ENCODE measurements at places on chromosomes 7 and 10.
A peak's percentile ranks its signal among the peaks of the same experiment; 100 is the strongest.

GRCh38 chr10:112838784-112839481 lies 111.1 kb upstream of the TCF7L2 start:
- no peak for DNase-seq

DNA sequence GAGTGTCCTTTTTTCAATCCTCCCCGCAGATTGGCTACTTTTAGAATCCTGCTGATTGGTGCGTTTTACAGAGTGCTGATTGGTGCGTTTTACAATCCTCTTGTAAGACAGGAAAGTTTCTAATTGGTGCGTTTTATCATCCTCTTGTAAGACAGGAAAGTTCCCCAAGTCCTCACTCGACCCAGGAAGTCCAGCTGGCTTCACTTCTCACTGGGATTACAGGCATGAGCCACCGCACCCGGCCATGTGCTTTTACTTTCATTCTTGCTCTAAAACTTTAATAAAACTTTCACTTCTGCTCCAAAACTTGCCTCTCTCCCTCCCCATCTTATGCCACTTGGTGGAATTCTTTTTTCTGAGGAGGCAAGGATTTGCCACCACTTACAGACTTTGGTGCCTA lies 17.0 kb upstream of the WAPL start:
- no peak for DNase-seq

DNA sequence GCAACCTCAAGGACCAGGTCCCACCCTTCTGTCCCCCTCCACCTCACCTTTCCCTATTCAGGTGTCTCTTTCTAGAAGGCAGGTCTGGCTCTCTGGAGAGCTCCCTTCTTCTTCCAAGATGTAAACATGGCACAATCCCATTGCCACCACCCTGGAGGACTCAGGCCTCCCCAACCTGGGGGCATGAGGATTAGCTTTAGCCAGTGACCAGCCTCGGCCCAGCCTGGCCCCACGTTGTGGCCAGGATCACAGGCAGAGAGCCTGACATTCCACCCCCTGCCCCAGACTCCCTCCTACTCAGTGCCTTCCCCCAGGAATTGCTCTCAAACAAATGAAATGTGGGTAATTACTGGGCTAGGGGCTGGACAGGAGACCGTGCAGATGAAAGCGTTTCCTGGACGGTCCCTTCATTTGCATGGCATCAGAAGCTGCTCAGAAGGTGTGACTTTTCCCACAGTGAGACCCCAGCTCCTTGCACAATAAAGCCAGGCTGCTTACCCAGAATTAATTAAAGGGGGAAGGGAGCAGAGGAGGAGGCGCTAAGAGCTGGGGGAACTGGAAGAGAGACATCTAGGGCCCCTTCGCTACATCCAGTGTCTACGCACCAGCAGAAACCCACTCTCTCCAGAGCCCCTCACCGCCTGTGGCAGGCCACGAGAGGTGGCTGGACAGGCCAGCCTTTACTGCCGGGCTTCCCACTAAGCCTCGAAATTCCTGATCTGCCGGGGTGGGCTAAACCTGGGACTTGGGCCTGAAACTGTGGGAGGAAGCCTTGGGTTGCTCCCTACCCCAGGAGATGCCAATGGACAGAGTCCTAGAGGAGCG lies 7.7 kb downstream of the FGF8 start:
- DNase-seq: no peak

DNA sequence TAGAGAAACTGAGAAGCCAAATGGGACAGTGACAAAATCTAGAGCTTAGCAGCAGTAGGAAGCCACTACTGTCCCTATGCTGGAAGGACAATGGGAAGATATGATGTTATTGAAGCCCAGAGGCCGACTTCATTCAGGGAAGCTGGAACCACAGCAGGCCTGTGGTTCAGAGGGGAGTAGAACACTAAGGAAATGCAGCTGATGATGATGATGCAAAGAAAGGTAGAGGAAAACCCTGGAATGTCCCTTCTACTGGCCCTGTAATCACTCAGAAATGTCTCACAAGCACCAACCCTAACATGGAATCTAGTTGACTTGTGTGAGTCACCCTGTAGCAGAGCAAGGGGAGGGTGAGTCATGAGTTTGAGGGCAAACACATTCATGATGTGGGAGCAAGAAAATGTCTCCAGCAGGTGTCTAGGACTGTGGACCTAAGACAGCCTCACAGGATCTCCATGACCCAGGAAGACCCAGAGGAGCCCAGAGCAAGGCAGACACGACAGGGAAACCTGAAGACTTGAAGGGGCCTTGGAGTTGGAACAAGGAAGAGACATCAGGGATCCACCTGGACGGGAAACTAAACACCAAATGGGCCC lies 37.0 kb upstream of the LRRC17 start:
- no peak for DNase-seq

- no peak for DNase-seq
Measured at GRCh38 chr10:9297580-9297979, 1243.1 kb downstream of the GATA3 start.

DNA sequence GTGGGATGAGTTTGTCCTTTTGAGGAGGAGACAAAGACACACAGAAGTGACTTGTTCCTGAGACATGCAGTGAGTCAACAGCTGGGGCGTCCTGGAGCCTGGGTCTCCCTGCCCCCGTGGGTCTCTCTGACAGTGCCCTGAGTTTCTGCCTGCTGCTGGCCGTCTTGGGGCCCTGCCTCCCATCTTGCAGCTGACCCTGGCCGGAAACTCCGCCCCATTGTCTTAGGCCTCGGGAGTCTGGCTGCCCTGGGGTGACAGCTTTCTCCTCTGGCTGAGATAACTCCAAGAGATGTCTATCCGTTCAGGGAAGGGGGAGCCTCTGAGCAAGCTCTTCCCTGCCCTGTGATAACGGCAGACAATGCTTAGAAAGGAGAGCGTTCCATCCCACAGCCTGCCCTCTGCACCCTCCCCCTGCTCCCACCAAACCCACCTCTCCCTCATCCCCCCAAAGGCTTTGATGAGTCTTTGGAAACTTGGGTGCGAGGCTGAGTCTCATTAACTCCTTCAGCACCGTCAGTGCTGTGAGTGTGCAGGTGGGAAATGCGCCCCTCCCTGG lies 69.5 kb upstream of the PODXL start:
- DNase-seq: no peak

DNA sequence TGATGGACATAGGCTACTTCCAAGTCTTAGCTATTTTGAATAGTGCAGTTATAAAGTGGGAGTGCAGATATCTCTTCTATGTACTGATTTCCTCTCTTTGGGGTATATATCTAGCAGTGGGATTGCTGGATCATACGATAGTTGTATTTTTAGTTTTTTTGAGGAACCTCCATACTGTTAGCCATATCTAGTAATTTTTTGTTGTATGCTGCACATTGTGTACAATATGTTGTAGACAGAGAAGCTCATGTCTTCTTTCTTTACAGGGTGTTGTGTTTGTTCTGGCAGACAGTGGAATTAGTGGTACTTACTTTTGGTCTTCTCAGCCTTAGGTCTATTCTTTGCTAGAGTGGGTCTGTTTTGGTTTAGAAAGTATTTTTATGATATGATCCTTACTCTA lies 13.7 kb upstream of the DIP2C start:
- no peak for DNase-seq

- no peak for DNase-seq
Measured at GRCh38 chr10:113480851-113481502, 71.9 kb upstream of the HABP2 start.

- no peak for DNase-seq
Measured at GRCh38 chr7:150941351-150942000, 36.6 kb downstream of the KCNH2 start.

DNA sequence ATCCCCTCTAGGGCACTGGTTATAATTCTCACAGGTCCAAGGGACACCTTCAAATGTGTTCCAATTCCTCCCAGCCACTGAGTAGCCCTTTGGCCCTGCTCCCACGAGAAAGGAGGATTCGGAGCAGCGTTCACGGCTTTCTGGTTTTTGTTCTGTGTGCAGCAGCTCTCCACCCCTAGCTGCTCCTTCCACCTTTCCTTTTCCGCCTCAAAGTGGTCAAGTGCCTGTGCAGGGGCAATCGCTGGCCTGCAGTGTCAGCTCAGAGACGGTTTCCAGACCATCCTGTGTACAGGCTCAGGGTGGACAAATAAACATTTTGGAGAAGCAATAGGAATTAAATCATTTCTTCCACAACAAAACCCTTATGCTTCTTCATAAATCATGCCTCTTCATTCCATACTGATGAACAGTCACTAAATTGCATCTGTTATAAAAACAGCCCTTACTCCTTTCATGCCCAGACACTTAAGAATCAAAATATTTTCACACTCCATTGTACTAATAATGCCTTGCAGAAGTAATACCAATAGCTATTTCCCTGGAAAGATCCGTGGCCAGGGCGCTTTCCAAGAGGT lies 1.1 kb downstream of the KIAA1549 start:
- DNase-seq: no peak

GRCh38 chr10:44774676-44775401 lies 136.3 kb upstream of the TMEM72 start:
- no peak for DNase-seq

GRCh38 chr7:96127746-96128145 lies 194.2 kb downstream of the SLC25A13 start:
- DNase-seq: no peak

- no peak for DNase-seq
Measured at GRCh38 chr7:1242256-1242605, 9.6 kb downstream of the UNCX start.

- no peak for DNase-seq
Measured at GRCh38 chr10:32538256-32538655, 92.3 kb downstream of the CCDC7 start.

DNA sequence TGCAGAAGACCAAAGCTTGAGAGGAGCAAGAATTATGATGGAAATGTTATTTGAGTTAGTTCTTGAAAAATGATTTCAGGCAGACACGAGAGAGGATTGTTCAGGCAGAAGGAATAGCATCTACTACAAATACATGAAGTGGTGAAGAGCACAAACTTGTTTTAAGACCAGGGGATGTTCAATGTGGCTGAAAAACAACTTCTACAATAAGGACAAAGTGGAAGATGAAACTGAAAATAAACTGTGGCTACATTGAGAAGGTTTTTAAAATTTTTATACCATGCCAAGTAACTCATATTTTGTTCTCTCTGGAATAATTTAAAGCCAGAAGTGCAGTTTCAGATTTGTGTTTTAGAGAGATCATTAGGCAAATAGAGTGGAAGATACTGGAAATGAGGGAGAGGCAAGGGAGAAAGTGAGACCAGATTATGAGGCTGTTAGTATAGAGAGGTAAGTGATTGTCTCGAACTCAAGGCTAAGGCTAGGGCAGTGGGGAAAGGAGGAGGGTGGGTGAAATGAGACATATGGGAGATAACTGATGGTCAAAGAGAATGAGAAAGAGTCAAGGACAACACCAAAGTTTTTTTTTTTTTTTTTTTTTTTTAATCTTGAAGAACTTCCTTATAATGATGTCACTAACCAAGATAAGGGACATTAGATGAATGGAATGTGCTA lies 115.4 kb downstream of the MDFIC start:
- no peak for DNase-seq

- DNase-seq: no peak
Measured at GRCh38 chr10:103574097-103575061, 80.9 kb downstream of the NEURL1 start.

DNA sequence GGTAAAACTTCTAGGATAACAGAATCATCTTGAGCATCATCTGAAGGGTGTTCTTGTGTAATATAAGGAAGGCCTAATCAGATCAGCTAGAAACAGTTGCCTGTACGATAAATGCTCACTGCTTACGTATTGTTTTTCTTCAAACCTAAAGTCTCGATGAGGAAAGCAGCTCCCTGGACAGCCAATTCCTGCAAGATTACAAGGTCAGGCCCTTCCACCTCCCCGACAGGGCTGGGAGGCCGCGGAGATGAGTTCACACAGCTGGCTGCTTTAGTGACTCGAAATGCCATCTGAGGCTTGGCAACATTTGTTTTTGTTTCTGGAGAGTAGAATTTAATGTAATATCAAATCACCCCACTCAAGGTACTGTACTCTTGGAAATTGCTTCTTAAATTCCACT lies 95.1 kb upstream of the PFKP start:
- no peak for DNase-seq

DNA sequence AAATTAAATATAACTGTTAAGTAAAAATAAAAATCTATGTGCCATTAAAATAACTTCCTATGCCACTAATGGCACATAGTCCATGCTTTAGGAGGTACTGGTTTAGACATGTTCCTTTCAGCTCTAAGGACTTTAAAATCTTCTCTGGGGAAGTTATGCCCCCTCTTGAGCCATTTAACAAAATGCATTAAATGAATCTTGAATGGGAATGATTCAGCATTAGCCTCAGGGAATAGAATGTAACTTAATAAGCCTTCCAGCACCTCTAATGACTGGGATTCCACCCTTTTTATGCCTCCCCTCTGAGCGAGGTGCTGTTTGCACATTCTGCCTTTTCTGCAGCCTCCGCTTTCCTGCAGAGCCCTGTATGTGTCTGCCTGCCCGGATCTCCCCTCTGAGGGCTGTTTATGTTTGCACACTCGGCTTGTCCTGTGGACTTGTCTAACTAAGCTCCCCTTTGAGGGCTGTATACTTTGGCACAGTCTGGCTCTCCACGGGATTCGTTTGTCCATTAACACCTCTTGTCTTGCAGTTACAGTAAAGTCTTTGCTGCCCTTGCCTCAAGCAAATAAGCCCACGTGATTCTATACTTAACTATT lies 108.4 kb upstream of the HPS1 start:
- no peak for DNase-seq

DNA sequence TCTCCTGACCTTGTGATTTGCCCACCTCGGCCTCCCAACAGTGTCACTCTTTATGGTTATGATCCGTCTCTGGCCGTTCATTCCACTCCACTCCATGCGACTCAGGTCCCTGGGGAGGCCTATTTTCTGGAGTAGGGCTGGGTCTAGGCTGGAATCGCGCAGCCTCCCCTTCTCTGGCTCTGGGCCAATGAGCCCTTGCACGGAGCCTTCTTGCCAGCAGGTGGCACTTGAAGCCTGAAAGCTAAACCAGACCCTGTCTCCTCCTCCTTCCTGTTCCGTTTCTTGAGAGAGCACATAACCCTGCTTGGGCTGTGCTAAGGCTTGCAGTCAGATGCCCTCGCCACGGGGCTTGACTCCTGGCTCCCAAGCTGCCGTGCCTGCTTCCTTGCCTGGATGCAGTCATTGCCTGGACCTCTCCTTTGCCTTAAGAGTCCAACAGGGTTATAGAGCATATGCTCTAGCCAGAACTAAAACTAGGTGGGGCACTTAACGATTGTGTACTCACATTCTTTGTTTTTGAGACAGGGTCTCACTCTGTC lies 9.6 kb upstream of the DNAJB12 start:
- DNase-seq: peak; percentile 84

DNA sequence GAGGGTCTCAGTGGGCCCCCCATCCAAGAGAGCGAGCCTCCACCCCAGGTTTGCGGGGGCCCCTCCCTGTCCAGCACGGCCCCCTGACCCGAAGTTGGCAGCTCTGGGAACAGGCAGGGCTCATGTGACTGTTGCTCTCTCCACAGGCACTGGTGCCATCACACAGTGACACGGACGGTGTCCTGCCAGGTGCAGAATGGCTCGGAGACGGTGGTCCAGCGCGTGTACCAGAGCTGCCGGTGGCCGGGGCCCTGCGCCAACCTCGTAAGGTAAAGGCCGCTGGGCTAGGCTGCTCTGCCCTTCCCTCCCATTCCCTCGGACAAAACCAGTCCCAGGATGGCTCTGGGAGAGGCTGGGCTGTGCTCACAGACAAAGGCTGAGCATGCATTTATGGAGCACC lies 57.2 kb downstream of the COL26A1 start:
- DNase-seq: no peak
